Fibroblast of mammary gland (primary cell): ENCODE measurements at places on chromosomes 4 and X.

- no peak for DNase-seq
Measured at GRCh38 chrX:150240643-150240970, 122.5 kb upstream of the MAMLD1 start.

DNA sequence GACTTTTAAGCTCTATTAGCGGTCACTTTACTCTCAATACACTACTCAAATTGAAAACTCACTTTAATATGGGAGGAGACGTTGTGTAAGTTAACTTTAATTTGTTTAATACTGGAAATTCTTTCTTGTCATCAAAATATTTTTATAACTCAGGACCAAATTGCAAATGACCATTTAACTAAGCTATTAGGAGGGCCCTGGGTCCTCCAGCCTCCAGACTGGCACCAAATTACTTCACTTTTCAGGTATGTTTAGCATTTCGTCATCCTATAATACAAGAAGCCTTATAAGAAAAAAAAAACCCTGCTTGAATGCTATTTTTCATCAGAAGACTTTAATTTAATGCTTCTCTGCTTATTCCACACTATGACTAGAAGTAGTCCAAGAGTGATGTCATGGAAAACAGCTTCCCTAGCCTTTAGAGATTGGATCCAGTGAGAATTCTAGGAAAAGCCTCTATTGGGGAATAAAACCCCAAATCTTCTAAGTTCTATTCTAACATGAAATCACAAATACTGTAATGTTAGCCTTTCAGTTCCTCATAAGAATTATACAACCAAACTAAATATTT, 6.6 kb downstream of the KLHL15 start:
- peak; percentile 31 for DNase-seq

GRCh38 chrX:27548624-27549023, 41.5 kb upstream of the DCAF8L2 start:
- DNase-seq = no peak

DNA sequence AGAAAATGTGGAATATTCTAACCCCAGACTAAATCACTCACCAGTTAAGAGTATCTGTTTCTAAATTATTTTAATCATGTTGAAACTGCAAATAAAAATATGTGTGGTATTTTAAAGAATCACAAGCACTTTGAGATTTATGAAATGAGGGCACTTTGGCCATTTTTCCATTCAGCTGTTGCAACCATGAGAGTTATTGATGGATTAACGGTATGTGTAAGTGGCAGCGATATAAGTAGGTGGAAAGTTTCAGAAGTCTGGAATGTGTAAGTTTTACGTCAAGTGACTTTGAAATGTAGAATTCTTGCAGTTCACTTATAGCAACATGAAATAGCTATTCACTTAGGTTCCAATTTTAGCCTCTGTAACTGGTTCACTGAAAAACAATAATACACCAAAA, 905.1 kb upstream of the SLIT2 start:
- no peak for DNase-seq

GRCh38 chr4:87527431-87528220, 1.6 kb downstream of the SPARCL1 start:
- peak; percentile 57 for DNase-seq

DNA sequence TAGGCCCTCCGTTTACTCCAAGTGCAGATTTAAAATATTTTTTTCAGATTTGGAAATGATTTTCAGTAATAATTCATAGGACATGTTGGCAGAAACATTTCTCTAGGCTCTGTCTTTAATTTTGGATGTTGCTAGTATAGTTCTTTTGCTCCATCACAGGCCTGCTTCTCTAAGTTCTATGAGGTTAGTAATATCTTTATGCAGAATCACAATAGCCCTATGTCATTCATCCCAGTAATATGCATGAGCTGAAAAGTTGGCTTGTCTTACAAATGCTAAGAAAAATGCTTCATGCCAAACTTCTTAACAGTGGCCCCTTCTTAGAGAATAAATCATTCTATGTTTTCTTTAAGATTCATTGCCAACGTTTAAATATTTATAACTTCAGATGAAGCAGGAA, 148.3 kb upstream of the TLL1 start:
- no peak for DNase-seq

GRCh38 chrX:77293331-77293995, 153.7 kb upstream of the FGF16 start:
- DNase-seq = no peak

DNA sequence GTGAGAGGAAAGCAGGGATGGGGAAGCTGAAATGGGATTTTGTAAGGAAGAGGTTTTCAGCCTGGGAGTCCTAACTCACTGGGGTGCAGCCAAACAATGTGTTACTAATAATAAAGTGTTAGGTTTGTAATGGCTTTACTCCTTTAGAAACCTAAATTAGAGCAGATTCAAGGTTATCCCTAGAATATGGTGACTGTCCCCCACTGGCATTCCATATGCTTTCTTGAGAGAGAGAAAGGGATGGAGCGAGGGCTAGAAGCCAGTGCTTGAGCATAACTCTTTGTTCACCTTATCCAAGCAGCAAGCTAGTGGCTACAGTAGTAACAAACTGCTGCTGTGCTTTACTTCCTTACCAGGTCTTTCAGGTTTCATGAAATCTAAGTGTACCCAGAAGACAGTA, 249.1 kb upstream of the PGRMC2 start:
- no peak for DNase-seq

DNA sequence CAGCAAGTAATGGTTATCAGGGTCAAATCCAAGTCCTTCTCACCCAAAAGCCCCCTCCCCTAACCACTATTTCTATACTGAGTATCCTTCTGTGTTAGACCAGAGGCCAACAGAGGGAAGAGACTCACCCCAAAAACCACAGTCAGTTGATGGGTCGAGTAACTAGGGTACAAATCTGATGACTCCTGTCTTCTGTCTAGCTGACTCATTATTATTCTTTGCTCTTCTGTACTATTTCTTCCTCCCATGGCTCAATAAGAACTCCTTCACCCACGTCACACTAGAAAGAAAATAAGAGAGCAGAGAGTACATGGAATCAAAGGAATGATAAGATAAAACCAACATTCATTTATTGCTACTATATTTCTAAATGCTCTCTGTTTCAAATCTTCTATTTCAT, 2.0 kb downstream of the RAB40A start:
- DNase-seq = peak; percentile 89

GRCh38 chrX:8273451-8273895, 102.4 kb upstream of the VCX2 start:
- DNase-seq = no peak

- DNase-seq = no peak
Measured at GRCh38 chr4:173699841-173700475, 169.9 kb upstream of the HAND2 start.

DNA sequence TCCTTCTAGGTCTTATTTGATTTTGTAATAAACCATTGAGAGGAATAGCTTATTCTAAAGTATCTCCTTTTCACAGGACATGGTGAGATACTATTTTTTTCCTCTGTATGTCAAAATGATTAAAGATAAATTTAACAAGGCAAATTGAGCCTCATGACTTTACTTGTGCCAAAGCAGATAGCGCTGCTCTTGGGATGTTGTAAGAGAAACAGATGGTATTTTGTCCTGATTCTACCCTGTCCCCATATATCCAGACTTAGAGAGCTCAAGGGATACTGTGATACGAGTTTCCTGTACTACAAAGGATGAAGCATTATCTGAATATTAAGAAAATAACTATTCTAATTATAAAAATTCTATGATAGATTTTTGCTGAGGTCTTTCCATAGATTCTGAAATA, 34.0 kb downstream of the EMCN start:
- DNase-seq = no peak

DNA sequence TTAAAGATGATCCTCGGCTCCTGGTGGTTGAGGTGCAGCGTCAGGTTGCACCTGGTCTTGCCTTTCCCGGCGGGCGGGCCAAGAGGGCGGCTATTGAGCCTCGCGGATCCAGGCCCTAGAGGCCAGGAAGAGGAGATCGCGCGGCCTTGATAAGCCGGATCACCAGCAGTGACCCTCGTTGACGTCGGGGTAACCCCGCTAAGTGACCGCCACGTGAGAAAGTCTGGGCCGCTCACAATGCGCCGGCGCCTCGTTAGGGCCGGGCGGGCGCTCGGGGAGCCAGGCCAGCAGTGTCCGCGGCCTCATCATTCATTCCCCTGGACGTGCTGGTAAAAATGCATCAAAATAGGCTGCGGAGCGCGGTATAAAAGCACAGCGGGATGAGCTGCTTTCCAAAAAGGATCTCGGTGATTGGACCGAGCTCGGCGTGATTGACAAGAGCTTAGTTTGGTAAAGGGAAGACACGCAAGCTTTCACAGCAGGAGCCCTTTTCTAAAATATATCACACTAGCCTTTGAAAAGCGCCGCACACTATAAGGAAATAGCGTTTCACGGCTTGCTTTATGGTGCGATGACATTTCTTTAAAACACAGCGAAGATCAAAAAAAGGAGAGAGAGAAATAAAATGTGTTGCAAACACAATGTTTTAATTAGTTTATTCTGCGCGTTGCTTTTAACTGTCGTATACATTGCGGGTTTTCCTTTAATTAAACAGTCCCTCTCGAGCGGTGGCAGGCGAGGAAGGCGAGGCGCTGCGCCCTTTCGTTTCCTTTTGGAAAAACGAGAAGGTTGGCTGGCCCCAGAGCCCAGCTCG, 15.9 kb upstream of the ZIC3 start:
- no peak for DNase-seq

GRCh38 chr4:80015407-80016189, 57.4 kb downstream of the ANTXR2 start:
- no peak for DNase-seq

- DNase-seq = no peak
Measured at GRCh38 chr4:35771571-35771970, 472.7 kb downstream of the ARAP2 start.
